ENCODE measurements at places on chromosomes 2 and 18.
A peak's percentile ranks its signal among the peaks of the same experiment; 100 is the strongest.

DNA sequence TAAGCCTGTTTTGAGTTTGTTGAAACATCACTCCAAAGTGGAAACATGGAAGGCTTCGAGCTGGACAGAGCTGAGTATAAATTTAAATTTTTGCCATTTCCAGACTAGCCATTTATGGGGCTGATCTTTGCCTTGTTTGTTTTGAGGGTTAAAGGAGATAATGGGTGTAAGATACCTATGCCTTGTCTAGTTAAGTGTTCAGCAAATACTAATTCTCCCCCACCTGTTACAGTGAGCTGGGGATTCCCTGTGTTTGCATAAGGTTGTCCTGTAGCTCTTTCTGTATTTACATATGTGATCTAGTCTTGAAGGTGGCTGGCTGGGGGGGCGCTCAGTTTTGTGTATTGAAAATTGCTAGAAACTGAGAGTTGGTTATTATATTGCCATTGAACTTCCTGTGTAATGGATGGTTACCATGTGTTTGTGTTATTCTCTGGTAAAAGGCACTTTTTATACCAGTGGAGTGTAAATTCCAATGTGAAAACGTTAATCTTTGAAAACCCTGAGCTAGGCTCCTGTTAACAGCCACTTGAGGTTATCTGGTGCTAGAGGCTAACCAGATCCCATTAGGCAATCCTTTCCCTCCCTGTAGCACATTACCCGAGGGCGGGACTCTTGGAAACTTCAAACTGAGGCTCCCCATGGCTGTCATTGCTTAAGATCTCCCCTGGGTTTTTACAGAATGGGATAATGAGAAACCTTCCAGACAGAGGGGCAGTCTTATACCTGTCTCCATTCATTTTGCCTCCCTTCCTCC lies 26.7 kb downstream of the TANC1 start:
- peak; percentile 23 for DNase-seq

DNA sequence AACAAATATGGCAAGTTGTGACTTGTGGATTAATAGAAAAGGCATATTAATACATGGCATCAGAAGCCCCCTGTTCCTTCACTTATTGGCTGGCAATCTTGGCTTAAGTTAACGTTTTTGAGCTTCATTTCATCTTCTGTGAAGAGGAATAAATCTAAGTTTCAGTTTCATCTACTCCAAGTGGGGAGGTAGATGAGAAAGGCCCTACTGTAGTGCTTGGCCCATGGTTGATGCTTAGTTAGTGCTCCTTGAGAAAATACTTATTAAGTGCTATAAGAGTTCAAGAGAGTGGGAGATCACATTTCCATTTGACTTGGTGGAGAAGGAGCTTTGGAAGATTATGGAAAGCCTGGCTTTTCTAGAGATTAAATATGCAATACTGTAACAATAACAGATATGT lies 244.3 kb downstream of the BABAM2 start:
- no peak for DNase-seq

DNA sequence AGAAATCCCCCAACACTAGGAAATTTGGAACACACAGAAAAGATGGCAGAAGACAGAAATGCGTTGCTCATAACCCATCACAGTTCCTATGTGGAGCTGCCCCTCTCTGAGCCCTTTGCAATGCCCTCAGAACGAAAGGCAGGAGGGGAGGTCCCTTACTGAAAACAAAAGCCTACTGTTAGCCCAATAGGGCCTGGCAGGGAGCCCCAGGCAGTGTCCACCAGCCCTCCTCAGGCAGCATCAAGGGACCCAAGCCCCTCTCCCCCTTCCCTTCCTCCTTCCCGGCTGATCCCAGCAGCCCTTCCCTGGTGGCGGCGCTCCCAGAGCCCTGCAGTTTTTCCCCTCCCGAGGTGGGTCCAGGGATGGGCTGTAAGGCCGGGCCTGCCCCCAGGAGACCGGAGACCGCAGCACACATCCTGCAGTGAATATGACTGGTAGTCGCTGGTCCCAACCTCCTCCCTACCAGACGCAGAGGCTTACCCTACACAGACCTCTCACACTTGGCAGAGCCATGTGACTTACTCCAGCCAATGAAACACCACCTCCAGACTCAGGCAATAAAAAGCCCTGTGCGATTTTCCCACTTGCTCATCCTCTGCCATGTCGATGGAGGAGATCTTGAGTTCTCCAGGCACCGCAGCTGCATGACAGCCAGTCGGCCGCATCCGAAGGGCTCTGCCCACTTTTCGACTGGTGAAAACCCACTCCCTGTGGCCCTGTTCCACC lies 19.4 kb upstream of the DUSP2 start:
- DNase-seq, result no peak

DNA sequence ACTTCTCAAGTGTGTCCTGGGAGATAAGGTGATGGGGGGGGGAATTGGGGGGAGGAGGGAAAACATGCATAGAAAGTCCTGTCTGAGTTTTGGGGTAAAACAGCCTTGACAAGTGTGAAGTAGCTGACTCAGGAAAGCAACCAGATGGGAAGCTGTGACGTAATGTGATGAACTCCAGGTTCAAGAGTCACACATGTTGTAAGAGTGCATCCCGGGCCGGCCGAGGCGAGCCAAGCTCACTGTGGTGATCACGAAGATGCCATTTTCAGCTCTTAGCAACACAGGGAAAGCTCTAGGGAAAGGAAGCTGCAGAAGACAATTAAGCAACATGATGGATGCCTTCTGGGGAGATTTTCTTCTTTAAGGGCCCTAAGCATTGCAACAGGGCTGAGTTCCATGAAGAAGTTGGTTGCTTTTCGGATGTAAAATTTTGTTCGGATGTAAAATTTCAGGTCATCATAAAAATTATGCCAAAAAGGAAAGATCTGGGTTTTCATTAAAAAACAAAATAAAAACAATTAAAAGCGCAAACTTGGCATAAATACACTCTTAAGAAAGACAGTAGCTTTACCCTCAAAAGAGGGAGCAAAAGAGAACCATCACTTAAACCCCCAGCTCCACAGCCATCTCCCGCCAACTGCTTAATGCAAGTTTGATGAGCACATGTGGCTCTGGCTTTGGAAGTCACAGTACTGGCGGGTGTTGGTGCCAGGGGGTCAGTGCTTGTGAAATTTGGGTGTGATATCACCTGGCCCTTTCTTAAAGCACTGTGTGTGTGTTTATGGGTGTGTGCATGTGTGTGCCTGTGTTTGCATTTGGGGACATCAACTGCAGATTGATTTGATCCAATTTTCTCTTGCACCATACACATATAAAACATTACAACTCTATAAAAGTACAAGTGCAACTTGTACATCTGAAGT lies 19.1 kb downstream of the SERTAD2 start:
- peak; percentile 66 for DNase-seq

- DNase-seq, result no peak
Measured at GRCh38 chr18:57077786-57078552, 68.9 kb upstream of the BOD1L2 start.

GRCh38 chr2:377414-377813 lies 89.5 kb upstream of the ALKAL2 start:
- no peak for DNase-seq

DNA sequence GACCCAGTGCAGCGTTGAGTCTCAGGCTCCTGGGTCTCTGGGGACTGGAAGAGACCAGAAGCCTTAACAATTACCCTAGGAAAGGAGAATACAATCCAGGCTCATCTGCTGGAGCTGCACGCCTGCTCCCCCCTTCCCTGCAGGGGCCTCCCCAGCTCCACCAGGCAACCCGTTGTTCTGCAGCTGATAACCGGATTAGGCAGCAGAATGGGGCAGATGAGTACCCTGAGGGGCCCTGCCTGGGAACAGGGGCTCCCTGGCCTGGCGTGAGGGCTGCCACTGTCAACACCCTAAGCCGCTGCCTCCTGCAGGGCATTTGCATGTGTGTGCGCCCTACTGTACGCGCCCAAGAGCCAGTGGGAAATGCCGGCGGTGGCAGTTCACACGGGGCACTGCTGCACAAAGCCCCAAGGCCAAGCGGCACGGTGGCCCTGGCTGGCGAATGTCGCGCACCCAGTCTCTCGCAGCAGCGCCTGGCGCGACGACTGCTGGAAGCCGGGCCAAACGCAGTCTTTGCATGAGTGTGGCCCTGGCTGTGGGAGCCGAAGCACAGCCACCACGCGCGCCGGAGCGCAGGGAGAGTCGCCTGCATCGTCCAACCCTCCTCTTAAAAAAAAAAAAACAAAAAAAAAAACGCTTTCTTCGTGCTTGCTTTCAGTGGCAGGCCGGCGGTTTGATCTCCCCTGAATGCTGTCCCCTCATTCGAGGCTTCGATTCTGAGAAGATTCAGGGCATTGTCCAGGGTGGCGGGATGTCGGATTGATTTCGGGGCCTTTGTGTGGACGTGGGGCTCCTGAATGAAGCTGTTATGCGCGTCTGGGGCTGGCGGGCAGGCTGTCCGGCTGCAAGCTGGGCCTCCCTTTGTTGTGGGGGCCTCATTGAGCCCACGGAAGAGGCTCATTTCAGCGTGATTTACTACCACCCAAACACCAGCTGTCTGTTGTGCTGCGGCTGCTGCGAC lies 63.8 kb downstream of the SETBP1 start:
- no peak for DNase-seq

DNA sequence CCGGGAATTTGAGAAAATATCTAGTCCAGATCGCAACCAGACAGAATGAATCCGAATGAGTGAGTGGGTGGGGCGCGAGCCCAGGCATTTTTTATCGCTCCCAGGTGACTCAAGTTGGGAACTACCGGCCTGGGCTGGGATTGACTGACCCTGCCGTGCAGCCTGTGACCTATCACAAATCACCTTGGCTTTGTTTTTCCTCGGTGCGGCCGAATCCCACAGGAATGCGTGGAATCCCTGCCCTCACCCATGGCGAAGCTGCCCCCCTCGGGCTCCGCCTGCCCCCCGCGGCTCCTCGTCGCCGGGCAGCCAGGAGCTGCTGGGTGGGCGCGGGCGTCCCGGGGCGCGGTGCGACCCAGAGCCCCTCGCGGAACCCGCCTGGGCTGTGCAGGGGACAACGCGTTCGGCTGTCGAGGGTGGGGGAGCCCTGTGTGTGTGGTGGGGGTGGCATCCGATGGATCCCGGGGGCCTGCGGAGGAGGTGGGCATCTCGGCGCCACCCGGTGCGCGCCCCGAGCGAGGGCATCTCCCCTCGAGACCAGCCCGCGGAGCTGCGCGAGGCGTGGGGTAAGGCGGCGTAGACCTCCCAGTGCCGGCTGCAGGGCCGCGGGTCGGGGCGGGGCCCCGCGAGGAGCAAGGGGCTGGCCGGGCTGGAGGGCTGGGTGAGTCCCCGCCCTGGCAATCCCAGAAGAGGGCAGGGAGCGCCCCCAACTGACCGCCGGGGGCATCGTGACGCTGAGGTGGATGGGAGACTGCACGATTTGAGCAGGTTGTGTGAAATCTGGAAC lies 16.5 kb downstream of the B3GNT7 start:
- peak; percentile 81 for DNase-seq

- no peak for DNase-seq
Measured at GRCh38 chr2:109435066-109435690, 178.6 kb downstream of the SEPTIN10 start.

DNA sequence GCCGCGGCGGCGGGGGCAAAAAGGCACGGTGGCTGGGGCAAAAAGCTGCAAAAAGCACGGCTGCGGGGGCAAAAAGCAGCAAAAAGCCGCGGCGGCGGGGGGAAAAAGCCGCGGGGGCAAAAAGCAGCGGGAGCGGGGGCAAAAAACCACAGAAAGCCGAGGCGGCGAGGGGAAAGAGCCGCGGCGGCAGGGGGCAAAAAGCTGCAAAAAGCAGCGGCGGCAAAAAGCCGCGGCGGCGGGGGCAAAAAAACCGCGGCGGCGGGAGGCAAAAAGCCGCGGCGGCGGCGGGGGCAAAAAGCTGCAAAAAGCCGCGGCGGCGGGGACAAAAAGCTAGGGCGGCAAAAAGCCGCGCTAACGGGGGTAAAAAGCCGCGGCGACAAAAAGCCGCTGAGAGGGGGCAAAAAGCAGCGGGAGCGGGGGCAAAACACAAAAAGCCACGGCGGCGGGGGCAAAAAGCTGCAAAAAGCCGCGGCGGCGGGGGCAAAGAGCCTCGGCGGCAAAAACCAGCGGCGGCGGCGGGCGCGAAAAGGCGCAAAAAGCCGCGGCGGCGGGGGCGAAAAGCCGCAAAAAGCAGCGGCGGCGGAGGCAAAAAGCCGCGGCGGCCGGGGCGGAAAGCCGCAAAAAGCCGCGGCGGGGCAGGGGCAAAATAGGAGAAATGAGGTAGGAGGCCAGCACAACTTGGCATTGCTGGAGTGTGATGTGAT lies 123.4 kb downstream of the ANKRD30BL start:
- no peak for DNase-seq

DNA sequence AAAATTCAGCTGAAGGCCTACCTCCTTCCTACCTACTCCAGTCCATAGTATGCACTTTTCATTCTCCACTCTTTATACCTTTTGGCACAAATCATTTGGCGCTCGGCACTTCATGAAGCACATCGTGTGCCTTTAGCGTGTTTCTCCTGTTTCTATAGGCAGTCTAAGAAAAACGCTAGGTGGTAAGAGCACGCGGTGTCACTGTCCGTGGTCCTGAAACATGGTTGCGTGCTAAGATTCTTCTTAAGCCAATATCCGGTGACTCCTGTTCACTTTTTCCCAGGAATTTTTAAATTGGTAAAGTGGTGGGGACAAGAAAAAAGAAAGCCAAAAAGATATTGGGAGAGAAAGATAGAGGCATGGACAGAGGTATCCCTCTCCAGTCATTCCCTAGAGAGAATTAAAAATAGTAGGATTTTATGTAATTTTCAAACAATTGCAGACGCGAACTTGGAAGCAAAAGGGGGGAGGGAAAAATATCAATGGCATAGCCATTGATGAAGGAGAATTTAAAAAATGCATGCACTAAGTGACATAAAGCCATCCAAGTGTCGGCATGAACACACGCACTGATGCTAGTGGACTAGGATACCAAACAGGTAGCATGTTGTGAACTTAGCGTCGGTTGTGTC lies 1.4 kb upstream of the CTNNA2 start:
- DNase-seq, result peak; percentile 30

GRCh38 chr2:210663631-210664089 lies 107.3 kb downstream of the CPS1 start:
- peak; percentile 64 for DNase-seq

DNA sequence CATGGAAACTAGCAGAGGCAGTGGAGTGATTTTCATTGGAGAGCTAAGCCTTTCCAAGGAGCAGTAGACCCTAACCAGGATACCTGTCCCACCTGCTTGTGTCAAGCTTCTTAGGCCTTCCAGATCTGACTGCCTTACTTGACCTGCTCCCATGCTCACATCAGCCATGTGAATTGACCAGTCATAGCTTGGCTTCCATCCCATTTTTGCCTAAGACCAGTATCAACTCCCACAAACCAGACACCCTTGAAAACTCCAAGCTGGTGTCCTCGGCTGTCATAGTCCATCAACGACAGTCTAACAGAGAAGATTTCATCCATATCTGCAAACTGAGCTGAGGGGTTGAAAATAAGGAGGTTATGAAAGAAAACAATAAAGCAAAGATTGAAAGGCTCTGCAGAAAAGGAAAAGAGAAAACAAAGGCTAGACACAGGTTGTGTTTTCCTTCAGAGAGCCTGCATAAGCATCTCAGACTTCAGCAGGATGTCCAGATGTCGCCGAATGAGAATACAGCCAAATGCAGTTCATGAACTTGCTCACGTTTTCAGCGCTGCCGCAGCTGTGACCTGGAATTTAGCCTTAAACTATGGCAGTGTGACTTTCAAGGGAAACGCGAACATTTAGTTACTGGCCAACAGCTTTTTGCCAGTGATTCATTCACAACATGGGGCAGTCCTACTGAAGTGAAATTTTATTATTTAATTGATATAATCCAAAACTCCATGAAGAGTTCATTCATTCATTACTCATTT lies 868.1 kb upstream of the ID2 start:
- peak; percentile 19 for DNase-seq
